ENCODE measurements at places on chromosomes 2 and 18.

GRCh38 chr18:54165450-54165849, 59.0 kb downstream of the MBD2 start:
- DNase-seq = no peak

DNA sequence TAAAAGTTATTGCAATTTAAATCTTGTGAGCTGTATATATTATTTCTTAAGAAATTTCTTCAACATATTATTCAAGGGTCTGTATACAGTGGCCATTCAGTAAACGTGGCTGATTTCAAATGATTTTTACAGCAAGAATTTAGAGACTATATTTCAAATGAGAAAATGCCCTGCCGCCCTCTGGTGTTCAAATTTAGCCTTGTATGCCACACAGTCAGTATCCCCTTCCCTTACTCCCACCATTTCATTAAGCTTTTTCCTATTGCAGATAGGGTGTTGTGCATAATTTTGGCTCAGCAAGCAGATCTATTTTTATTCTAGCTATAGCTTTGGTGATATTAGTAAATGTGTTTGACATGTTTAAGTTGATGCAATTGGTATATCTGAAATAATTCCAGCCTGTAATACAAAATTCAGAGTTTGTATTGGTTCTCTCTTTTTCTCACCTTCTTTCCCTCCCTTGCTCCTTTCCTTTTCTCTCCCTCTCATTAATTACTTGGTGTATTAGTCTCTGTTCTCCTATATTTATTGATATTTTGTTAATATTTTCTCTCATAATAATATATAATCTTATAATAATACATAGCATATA, 22.8 kb upstream of the SCN7A start:
- peak; percentile 30 for DNase-seq

- DNase-seq = no peak
These were observed 23.8 kb upstream of the TTC39C start for GRCh38 chr18:23990474-23991410.

GRCh38 chr2:4465671-4466070, 762.3 kb downstream of the DCDC2C start:
- no peak for DNase-seq

GRCh38 chr18:62281684-62282083, 43.4 kb upstream of the TNFRSF11A start:
- no peak for DNase-seq

DNA sequence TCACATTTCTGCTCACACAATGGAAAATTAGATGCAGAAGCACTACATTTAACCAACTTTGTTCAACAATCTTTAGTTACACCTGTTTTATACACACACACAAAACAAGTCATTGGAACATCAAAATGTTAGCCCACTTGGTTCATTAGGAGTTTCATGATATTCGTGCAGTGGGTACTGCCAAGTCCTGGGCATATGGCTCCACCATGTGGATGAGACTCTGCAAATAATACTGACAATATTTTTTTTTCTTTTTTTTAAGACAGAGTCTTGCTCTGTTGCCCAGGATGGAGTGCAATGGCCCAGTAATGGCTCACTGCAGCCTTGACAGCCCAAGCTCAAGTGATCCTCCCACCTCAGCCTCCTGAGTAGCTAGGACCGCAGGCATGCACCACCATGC, 34.5 kb upstream of the GRB14 start:
- DNase-seq = no peak

DNA sequence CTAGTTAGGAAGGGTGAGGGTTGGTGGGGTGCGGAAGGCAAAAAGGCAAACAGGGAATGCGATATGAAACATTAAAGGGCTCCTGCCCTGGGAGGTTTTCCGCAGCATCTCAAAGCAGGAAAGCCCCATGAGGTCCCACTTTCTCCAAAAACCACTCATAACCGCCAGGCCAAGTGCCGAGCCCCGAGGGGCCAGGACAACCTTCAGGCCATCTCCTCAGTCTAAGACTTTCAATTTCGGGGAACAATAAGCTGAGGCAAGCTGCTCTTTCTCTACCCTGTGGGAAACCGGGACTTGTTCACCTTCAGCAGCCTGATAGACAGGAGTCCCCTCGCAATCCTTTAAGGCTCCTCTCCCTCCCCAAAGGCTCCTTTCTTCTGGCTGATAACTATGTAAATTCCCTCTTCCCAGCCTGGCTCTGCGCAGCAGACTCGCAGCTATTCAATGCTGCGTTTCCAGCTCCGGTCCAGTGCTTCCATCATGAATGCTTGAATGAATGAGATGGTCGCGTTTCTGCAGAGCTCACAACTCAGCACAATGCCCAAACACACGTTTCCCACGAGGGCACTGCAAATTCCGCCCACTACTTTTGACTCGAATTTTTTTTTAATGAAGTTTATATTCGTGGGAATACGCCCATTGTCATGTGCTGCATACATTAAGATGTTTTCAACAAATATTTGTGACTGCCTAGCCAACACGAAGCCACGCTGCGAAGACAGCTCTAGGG, 1.4 kb downstream of the LAMA1 start:
- peak; percentile 27 for DNase-seq

- DNase-seq = no peak
These were observed 342.9 kb downstream of the PARD3B start for GRCh38 chr2:204888222-204888621.

GRCh38 chr2:159029936-159030335, 61.5 kb downstream of the TANC1 start:
- DNase-seq = no peak

DNA sequence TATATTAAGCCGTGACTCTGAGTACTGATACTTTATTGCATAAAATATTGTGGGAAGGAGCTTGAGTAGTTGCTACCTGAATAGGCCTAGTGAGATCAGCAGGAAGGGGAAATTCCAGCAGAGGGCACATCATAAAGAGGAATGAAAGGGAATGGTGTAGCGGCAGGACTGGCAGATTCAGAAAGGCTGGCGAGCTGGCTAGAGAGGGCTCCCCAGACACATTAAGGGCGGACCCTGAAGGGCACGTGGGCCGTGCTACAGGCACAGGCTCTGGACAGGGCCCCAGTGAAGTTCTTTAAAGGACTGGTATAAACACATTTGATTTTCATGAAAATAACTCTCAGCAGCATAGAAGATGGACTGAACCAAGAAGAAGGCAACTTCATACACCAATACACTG, 43.0 kb downstream of the PTPN2 start:
- DNase-seq = no peak

GRCh38 chr18:36379435-36379984, 82.0 kb downstream of the FHOD3 start:
- no peak for DNase-seq

DNA sequence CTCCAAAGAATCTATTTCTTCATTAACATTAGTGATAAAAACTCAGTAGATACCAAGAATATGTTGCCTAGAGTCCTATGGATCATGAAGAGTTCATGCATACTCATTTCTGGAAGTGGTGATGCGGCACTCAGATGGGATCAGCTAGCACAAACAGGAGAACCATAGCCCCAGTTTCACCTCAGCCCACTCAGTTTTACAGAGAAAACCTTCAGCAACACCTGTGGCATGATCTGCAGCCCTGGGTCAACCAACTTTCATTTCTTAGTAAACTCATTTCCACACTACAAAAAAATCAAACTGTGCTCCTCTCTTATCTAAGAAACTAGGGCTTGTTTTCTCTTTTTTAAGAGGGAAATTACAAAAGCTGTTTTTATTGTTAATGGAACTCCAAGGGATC, 569.4 kb downstream of the CCDC85A start:
- no peak for DNase-seq

GRCh38 chr2:231987124-231987727, 25.7 kb downstream of the DIS3L2 start:
- no peak for DNase-seq

DNA sequence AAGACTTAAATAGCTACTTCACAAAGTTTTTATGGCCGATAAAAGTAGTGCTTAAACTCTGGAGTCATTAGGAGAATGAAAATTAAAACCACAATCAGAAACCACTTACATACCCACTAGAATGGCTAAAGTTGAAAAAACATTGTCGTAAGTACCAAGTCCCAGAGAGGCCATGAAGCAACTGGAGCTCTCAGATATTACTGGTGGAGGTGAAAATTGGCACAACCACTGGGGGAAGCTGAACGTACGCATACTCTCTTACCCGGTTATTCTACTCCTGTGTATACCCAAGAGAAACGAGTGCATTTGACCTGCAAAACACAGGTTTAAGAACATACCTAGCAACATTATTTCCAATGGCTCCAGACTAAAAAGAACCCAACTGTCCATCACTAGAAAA, 76.5 kb upstream of the TMEM247 start:
- no peak for DNase-seq

GRCh38 chr2:96618596-96619283, 19.4 kb downstream of the KANSL3 start:
- no peak for DNase-seq

- DNase-seq = peak; percentile 31
These were observed 2.1 kb downstream of the LRRTM1 start for GRCh38 chr2:80302314-80303005.

- DNase-seq = peak; percentile 18
These were observed 939 bp downstream of the DOCK10 start for GRCh38 chr2:225041207-225041850.

DNA sequence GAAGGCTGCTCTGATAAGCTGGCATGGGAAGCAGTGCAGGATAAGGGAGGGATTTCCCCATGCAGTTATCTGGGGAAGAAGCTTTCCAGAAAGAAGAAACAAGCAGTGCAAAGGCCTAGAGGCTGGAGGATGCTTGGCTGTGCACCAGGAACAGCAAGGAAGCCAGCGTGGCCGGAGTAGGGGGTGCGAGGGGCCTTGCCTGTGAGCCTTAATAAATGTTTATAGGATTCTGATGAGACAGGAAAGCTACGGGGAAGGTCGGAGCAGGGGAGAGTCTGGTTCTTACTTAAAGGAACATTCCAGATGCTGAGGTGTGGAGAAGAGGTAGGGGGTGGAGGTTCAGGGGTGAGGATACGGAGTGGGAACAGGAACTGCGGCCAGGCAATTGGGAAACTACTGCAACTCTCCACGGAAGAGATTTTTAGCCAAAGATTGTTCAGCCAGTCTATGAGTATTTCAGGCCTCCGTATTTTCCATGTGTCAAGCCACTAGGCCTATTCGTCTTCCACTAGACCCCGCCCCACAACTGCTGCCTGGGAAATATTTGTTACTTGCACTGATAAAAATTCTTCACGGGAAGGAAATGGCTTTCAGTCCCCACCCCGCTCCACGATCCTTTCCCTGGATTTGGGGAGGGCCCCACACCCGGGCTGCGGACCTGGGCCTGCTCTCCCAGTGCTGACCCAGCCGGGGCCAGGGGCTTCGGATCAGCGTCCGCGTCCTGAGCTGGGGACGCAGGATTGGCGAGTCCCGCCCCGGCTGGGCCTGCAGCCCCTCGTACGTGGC, 516 bp downstream of the EIF2AK2 start:
- DNase-seq = no peak

- no peak for DNase-seq
These were observed 4.6 kb downstream of the MBP start for GRCh38 chr18:77127769-77128671.

DNA sequence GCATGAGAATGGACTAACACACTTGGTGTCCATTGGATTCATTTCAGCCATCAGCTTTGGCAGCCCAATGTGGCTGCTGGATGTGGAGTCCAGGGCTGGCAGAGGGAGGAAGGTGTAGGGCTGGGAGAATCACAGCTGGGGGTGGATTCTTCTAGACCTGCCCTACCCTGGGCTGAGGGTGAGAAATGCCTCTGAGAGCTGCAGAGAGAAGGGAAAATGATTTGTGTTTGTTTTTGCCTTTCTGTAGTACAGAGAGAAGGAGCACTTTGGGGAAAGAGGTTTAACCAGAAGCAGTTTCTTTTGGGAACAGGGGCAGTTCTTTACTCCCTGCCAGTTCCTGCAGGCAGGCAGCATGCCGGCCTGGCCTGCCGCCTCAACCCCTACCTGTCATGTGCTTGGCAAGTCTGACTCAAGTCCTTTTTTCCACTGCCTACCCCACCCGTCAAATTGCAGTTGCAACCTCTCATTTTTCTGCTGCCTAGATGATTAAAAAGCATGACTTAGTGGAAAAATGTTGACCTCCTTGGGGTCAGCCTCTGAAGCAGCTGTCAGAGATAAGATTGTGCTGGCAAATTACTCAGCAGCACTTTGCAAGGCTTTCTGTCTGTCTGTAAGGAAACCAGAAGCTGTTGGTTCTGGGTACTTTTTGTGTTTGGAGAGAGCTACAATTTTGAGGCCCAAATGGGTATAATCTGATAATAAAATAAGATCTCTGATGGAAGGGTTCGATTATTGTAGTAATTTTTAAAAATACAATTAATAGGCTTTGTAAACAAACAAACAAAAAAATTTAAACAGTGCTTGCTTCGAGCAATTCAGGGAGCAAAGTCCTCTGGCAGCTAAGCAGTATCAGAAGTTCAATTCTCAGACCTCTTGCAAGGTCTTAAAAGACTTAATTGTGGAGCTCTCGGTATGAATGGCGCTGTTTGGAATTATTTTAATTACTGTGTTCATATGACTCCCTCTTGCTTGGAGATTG, 21.7 kb downstream of the LBH start:
- DNase-seq = no peak

- DNase-seq = no peak
These were observed 16.6 kb upstream of the HRH4 start for GRCh38 chr18:24443870-24444269.

DNA sequence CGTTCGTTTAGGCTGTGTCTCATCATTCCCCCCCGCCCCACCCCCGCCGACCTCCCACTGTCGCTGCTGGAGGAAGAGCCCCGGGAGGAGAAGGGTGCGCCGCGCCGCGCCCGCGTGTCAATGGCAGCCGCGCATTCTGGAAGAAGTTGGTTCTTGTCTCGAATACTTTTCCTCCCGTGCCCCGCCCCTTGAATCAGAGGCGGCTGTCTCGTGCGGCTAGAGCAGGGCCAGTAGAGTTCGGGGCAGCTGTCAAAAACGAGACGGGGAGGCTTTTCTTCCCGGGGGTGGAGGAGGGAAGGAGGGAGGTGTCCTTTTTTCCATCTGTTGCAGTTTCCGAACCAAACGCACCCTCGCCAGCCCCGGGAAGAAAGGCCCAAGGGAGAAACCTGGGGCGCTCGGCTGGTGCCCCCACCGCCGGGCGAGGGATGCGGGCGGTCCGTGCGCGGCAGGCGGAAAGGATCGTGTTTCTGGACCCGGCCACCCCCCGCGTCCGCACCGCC, 410 bp upstream of the TGIF1 start:
- DNase-seq = peak; percentile 80

- DNase-seq = no peak
These were observed 800 bp downstream of the TTC21B start for GRCh38 chr2:165952741-165953211.

DNA sequence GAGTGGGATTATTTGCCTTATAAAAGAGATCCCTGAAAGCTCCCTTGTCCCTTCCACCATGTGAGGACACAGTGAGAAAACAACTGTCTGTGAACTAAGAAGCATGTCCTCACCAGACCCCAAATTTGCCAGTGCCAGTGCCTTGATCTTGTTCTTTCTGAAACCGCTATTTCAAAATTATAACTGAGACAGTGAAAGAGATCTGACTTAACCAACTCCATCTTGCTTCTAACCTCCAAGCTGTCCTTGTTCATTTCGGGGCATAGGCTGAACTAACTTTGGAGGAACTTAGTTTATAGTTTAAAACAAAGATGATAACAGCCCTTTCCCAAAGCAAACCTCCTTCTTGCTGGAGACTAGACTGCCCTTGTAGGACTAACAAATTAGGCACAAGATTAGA, 563.9 kb downstream of the ADCYAP1 start:
- no peak for DNase-seq

- DNase-seq = no peak
These were observed 42.6 kb downstream of the RALBP1 start for GRCh38 chr18:9517869-9518268.

- no peak for DNase-seq
These were observed 16.6 kb upstream of the PSME4 start for GRCh38 chr2:53987336-53987921.

GRCh38 chr2:180255981-180256380, 248.9 kb upstream of the CWC22 start:
- no peak for DNase-seq
